Aorta (tissue), 5 donors: ENCODE measurements at places on chromosomes 4 and X.

DNA sequence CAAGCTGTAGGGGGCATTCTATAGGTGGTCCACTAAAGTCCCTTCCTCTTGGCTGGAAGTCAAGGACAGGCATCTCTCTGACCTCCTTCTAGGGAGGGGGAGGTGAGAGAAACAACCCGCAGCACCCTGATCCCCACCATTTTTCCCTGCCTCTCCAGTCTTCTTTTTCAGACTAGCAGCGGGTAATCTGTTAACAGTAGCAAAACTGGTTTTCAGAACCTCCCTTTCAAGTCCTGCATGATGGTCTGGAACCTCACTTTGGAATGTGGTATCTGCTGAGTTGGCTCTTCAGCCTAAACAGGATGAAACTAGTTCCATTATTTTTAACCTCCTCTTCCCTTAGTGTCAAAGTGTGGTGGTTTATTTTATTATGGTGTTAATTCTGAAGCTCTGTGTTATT lies 196.0 kb downstream of the NWD2 start:
- DNase-seq, result no peak

GRCh38 chr4:2434420-2434819 lies 15.7 kb downstream of the CFAP99 start:
- DNase-seq, result no peak

- DNase-seq, result no peak
These were observed 193.2 kb downstream of the RASL11B start for GRCh38 chr4:53055274-53055673.

DNA sequence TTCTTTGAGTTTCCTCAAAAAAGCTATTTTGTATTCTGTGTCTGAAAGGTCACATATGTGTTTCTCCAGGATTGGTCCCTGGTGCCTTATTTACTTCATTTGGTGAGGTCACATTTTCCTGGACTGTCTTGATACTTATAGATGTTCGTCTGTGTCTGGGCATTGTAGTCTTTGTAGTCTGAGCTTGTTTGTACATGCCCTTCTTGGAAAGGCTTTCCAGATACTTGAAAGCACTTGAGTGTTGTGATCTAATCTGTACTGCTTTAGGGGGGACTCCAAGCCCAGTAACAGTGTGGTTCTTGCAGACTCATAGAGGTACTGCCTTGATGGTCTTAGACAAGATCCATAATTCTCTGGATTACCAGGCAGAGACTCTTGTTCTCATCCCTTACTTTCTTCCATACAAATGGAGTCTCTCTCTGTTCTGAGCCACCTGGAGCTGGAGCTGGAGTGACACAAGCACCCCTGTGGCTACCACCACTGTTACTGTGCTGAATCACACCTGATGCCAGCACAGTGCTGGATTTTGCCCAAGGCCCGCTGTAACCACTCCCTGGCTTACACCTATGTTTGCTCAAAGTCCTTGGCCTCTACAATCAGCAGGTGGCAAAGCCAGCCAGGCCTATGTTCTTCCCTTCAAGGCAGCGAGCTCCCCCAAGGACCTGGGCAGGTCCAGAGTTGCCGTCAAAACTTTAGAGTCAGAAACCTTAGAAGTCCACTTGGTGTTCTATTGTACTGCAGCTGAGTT lies 72.3 kb upstream of the EFHC2 start:
- no peak for DNase-seq

DNA sequence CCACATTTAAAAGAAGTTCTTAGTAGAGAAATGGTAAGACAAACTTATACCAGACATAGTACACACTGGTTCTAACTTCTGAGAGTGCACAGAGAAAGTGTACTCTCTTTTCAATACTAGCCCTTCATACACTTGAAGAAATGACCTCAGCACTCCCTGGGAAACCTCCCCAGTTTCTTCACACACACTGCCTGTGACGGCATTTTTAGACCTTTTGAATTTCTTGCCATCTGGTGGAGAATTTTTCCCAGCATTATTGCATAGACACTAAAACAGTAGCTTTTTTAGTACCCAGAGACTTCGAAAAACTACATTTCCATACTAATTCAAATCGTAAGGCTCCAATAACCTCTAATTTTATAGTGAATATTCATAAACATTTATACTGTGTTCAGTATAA lies 341.6 kb upstream of the MAOA start:
- DNase-seq, result no peak

GRCh38 chrX:24465532-24465865 lies 413 bp downstream of the PDK3 start:
- no peak for DNase-seq

- DNase-seq, result no peak
These were observed 20.2 kb upstream of the LRBA start for GRCh38 chr4:151035328-151035727.

- no peak for DNase-seq
These were observed 26.6 kb upstream of the ADRA2C start for GRCh38 chr4:3739577-3739976.

- no peak for DNase-seq
These were observed 133.0 kb downstream of the SHROOM4 start for GRCh38 chrX:50680990-50681389.

GRCh38 chr4:42397635-42398170 lies 415 bp downstream of the SHISA3 start:
- no peak for DNase-seq

DNA sequence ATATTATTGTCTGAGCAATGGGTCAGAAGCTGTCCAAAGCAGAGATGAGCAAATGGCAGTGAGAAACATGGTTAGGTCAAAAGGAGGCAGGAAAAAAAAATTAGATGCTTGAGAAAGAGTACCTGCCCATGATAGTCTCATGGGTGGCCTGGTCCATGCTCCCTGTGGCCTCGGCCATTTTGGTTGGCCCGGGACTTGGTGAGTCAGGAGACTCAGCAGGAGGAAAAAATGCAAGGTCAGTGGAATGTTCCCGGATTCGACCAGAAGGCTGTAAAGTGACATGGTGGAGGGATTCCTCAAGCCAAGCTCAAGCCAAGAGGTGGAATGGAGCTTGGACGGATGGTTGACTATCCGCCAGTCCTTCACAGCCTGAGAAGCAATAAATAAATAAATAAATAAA lies 236.7 kb downstream of the ASMT start:
- DNase-seq, result no peak

DNA sequence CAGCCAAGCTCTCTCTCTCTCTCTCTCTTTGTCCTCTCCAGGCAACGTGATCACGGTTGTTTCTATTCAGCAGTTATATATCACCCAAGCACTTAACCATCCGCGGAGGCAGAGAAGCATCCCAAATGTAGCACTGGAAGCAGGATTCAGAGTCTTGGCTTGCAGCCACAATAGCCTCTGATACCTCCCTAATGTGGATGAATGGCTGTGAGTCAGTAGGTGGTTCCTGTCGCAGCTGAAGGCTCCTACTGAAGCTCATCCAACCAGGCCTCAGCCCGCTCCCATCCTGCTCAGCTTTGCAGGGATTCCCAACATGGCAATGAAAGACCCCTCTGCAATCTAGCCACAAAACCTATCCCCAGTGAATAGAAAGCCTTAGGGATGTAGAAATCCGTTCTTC lies 5.1 kb downstream of the HS6ST2 start:
- DNase-seq, result no peak

- no peak for DNase-seq
These were observed 731.4 kb downstream of the FAT4 start for GRCh38 chr4:126046081-126046614.

- no peak for DNase-seq
These were observed 13.4 kb upstream of the STK32B start for GRCh38 chr4:5037553-5038551.

DNA sequence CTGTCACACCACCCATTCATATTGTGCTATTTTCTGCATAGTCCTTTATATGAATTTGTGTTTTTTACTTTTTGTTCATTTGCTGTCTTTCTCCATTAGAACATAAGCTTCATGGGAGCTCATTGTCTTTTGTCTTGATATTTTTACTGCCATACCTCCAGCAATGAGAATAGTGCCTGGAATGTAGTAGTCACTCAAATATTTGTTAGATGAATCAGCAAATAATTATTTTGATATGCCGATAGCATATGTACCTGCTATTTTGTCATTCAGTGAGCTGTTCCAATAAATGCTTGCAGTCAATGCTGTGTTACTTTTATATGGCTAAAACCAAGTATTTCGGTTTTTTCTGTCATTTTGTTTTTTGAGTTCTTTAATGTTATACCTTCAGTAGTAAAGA lies 43.5 kb upstream of the SLC25A31 start:
- no peak for DNase-seq

DNA sequence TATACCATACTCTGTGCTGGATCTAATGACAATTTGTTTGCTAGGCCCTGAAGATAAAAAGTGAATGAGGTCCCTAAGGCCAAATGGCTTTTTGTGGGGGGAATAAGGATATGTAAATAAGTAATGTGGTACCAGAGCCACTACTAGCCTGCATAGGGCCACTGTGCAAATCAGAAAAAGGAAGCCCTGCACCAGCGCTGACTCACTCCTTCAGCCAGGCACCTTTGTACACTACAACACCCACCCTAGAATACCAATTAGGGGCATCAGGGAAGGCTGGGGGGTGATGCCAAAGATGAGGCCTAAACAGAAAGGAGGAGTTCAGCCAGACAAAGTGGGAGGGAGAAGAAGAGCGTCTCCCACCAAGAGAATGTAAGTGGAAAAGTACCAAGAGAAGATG lies 122.2 kb downstream of the CAMK2D start:
- no peak for DNase-seq

DNA sequence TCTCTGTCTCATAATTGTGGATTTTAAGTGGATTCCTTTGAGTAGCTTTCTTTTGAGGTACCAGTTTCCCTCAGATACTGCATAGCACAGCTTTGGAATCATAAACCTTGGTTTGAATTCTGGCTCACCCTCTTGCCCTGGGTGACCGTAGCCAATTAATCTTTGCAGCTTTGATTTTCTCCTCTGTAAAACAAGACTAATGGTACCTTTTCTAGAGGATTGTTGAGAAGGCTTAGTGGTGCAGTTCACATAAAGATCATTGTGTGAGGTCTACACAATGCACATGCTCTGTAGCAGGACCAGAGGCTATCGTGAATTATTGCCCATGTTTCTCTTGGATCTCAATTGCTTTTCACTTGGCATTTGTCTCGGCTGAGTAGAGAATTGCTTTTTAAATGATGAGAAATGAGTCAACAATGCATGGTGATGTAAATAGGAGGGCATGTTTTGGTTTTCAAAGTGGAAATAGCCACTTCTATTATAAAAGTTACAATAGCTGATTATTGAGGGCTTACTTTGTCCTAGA lies 47.9 kb downstream of the TMEM131L start:
- no peak for DNase-seq

DNA sequence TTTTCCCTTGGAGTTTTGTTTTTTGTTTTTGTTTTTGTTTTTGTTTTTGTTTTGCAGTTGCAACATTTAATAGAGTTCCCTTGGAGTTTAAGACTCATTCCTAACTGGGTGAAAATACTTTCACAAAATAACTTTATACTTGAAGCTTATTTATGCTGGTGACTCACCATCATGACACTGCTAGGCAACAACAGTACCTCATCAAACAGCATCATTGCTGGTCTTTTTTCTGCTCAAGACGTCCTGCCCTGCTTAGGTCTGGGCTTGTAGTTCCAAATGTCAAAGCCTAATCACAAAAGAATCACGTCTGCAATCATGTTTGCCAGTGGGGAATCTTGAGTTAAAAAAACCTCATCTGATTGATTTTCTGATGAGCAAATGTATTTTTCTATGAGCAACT lies 105.7 kb upstream of the PRPS2 start:
- DNase-seq, result no peak
